ENCODE measurements at places on chromosomes 6 and 20.

DNA sequence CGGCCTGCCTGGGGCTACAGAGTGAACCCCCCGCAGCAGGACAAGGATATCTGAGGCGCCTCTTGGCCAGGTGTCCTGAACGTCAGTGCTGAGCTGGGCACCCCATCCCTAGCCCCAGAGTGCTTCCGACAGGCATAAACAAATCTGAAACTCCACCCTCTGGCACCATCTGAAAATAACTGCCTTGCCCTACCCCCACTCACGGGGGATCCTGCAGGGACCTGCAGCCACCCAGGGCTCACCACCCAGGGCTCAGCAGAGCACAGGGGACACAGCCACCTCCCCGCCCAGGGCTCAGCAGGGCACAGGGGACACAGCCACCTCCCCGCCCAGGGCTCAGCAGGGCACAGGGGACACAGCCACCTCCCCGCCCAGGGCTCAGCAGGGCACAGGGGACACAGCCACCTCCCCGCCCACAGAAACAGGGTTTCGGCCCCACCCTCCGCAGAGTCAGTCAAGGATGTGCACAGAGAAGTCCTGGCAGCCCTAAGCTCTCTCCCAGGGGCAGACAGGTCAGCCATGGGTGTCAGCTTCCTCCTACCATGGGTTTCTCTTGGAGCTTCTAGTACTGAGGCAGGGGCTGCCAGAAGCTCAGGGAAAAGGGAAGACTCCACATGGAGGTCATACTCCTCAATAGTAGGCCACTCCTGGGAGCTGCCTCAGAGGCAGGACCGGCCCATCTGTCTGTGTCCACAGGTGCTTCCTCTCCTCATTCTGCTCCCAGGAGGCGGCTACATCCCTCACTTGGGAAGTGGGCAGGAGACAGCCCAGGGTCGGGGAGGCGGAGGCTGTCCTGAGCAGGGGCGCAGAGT lies 4.6 kb downstream of the UCKL1 start:
- DNase-seq = no peak

GRCh38 chr6:106090001-106090400 lies 3.9 kb downstream of the PRDM1 start:
- DNase-seq = no peak

DNA sequence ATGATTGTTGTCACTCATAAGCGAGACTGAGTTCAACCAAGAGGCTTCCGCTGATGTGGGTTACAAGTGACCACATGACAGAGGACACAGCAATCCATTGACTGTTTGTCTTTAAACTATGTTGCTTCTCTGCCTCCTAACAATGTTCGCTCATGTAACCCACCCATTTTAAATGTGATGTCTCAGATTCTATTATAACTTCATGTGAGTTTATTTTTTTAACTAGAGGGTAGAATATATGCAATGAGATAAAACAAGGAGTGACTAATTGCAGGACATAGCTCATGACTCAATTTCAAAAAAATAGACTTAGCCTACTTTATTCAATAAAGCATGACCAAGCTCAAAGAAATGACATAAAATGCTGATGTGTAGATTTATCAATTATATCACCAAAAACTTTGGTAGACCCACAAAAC lies 119.2 kb upstream of the SASH1 start:
- DNase-seq = no peak

DNA sequence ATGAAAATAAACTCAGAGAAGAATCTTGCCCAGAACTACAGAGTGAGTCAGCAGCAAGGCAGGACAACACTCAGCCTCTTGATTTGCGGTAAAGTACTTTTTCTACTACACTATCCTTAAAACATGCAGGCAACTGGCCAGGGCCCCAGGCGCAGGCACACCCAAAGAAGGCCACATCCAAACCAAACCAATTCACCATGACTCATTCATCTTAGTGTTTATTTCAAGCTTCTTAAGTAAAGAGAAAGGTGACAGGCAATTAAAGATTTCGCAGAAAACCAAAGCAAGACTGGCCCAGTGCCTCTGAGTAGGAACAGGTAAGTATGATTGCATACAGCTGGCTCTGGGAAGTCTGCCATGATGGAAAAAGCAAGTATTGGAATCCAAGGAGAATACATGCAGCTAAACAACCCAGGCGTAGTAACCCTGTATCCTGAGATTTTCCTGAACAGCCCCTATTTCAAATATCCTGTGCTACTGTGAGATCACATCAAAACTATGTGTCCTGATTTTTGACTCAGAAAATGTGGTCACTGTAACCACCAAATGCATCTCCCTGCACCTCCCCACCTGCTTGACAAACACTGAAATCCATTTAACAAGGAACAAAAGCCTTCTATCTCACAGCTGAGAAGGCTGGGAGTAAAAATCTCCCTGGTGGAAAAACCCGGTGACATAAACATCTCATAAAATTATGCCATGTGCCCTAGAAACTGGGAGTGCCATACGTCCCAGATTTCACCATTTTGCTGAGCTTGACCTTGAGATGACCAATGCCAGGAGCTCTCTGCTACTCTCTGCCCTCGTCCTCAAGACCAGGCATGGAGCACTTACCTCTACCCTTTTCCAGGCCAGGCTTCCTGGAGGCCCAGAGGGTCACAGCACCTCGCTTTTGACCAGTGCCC lies 12.4 kb downstream of the WFDC3 start:
- DNase-seq = peak; percentile 94

DNA sequence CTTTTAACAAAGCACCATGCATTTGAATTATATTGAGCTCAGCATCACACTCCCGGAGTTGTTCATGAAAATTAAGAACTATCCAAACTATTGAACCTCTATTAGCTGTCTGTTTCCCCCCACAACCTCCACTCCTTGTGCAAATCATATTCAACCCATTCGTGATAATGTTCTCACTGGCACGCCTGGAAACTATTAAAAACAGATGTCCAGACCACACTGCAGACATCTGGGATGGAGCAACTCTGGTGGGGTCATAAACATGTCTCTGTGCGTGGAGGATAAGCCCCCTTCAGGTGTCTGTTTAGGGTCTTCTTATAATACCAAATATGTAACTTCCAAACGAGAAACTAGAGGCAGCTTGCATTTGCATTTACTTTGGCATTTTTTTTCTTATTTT lies 193.7 kb downstream of the TFAP2A start:
- DNase-seq = no peak

DNA sequence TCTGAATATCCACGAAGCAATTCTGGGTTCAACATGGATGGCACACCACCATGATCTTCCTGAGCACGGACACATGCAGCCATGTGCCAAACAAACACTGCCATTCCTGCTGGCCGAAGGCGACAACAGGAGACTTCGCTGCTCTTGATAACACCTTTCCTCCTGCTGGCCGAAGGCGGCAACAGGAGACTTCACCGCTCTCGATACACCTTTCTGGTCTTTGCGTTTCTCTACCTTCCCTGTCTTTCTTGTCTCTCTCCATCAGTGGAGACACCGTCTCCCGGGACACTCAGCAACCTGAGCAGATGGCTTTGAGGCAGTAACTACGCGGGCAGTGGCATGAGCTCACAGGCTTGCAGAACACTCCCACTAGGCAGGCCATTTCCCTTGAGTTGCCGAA lies 54.9 kb upstream of the MPC1 start:
- DNase-seq = no peak

Measured in aorta (tissue), 5 donors.